ENCODE measurements at places on chromosomes 12 and 14.

GRCh38 chr14:77104393-77104792, 6.3 kb downstream of the CIPC start:
- no peak for DNase-seq

DNA sequence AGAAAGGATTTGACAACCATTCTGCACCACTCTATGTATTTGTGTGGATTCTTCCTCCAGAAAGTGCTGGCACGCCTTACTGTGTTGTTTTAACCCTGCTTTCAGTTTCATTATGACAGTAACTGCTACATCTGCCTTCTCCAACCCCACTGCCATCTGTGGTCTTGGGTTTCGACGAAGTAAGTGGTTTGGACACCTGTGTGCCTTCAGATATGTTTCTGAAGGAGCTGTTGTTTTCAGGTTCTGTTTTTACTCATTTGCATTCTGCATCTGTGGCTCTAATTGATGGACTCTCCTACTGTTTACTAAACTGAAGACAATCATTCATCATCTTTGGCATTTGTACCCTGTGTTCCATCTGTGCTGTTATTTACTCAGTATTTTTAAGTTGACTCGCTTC, 4.1 kb downstream of the TSHR start:
- peak; percentile 87 for DNase-seq

- no peak for DNase-seq
Measured at GRCh38 chr14:101113835-101114725, 210.6 kb upstream of the RTL1 start.

GRCh38 chr14:54258382-54258781, 138.4 kb upstream of the CDKN3 start:
- DNase-seq, result no peak

- no peak for DNase-seq
Measured at GRCh38 chr12:77060883-77061240, 4.5 kb downstream of the E2F7 start.

GRCh38 chr12:15789220-15790171, at the start of gene EPS8:
Gene EPS8, minus strand, starts transcription at chr12:15789388. Its CDS starts 106,437 bp downstream, at chr12:15682951.
- peak; percentile 97 for DNase-seq

DNA sequence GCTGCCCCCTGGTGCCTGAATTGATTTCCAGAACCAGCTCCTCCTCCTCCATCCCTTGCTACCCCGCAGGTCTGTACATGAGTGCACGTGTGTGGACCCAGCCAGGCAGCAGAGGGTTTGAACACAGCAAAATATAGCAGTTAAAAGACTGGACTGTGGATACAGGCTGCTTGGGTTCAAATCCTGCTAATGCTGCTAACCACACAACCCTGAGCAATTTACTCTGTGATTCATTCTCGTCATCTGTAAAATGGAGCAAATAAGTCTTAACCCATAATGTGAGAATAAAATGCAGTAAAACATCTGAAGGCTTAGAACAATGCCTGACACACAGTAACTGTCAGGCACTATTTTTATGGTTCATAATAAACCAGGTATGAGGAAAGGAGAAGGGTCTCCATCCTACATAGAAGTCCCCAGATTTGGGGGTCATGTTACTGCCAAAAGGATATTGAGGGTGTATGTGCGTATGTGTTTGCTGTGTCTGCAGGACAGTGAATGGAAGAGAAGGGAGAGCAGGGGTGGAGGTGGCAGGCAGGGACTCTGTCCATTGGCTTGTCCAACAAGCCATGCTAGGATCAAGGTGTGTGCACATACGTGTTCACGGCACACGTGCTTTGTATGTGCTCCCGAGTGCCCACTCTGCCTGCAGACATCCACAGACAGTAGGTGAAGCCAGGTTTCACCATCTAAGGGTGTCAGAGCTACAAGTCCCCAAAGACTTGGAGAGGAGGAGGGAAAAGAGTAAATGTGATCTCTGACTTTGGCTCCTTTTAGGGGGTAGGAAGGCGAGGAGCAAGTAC, 1.5 kb upstream of the STAT6 start:
- no peak for DNase-seq

- DNase-seq, result peak; percentile 96
Measured at GRCh38 chr14:75806352-75806832, 145.3 kb downstream of the TTLL5 start.

DNA sequence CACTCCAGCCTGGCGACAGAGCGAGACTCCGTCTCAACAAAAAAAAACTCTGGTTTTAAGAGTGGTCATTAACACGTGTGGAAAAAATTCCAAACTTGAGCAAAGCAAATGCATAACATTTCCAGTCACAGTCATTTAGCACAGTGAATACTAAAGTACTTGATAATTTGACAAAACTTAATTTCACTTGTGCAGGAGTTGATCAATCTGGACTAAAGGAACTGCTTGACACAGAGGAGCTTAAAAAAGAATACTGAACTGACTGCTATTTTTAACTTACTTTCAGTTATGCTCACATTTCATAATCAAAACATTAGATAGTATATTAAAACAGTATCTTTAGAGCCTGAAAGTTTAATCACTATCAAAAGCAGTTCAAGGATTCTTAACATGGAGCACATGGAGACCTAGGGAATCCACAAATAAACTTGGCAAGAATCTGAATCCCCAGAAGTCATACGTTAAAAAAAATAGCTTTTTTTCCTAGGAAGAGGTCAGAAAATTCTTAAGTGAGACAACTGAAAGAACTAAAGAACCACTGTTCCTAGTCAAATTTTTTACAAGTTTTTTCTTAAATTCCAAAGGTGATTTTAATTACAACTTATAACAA, 7.4 kb downstream of the UBE2N start:
- no peak for DNase-seq

DNA sequence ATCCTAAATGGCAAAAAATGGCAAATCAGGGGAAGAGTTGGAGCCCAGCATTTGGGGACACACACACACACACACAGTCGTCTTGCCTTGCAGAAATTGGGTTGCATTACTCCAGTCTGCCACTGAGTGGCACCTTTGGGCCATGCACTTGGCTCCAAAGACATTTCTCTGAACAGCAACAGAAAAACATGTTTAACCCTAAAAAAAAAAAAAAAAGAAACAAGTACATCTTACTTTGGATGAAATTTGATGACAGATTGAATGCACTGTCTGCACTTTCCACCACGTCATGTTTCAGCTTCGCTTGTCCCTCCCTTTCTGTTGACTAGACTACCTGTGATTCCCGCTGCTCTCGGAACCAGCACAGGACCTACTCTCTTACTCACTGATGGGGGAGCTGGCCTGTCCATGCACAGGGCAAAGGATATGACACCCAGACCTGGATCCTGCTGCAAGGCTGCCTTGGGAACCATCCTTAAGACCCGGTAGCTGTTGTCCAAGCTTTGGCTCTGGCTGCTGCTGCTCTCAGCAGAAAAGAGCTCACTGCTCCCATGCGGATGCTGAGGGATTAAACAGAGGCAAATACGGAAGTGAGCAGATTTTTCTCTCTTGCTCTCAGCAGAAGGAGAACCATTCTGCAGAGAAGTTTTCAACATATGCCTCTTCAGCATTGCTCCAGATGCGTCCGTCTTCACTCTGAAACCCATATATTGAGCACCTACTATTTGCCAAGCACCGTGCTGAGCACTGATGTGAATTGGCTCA, 376.8 kb downstream of the DPF3 start:
- peak; percentile 89 for DNase-seq

DNA sequence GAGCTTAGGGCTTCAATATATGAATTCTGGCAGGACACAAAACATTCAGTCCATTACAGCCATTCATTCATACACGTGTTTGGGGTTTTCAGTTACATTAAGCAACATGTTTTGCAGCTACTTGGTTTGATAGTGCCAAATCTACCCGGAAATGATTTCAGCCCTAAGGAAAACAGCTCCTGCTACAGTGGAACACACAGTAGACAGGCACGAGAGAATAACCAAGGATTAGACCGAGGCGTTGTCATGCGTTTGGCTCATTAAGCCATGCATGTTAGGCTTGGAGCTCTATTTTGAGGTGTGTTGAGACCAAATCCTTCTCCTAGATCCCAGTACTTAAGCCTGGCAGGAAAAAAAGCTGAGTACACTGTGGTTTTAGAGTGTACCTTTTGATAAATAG, 177.4 kb downstream of the PRKCH start:
- DNase-seq, result no peak

DNA sequence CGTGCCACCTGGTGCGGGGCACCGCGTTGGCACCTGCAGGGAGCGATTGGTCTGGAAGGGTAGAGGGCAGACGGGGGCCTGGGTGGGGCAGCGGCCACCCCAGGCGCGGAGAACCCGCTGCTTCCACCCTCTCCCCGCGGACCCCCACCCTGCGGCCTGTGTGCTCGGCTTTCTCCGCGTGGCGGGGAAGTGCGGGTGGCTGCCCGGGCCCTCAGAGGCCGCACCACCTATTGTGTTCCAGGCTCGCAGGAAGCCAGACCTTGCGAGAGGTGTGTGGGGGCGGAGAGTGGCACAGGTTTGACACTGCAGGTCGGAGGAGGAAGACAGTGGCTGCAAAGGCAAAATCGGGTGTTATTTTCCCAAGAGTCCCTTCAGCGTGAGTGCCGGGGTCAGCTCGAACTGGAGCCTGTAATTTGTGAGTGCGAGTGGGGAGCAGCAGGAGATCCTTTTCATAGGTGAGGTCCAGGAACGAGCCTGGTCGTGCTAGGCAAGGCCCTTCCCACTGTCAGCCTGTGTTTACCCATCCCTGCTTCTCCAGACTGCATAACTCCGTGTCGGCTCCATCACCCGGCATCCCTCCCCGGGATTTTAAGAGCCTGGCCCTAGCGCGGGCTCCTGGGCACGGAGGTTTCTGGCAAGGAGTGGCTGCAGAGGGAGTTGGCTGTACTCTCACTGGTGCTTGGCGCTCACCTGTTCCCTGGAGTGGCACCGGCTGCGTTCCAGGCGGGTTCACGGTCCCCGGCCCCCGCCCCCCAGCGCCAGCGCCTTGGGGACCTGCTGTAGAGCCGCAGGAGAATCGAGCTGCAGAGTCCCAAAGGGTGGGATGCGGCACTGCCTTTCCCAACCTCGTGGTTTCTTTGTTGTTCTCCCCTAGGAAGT, 935 bp downstream of the TBC1D30 start:
- peak; percentile 74 for DNase-seq
